ENCODE measurements at places on chromosomes 3 and 15.

GRCh38 chr15:46956881-46957280, 760.4 kb upstream of the SEMA6D start:
- no peak for DNase-seq

- peak; percentile 31 for DNase-seq
These were observed 62.1 kb downstream of the CAPN7 start for GRCh38 chr3:15268033-15268631.

DNA sequence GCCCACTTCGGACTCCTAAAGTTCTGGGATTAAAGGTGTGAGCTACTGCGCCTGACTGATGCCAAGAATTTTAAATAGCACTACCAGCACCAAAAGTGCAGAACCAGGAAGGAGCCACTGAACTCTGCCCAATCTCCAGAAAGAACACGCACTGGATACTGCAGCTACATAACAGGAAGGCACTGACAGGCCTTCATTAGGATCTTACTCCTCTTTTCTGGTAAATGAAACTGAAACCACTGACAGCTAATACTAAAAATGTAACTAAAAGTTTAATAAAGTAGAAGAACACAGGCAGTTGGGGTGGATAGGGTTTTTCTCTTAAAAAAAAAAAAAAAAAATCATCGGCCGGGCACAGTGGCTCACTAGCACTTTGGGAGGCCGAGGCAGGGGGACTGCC, 74.1 kb upstream of the CHRM5 start:
- DNase-seq: no peak

DNA sequence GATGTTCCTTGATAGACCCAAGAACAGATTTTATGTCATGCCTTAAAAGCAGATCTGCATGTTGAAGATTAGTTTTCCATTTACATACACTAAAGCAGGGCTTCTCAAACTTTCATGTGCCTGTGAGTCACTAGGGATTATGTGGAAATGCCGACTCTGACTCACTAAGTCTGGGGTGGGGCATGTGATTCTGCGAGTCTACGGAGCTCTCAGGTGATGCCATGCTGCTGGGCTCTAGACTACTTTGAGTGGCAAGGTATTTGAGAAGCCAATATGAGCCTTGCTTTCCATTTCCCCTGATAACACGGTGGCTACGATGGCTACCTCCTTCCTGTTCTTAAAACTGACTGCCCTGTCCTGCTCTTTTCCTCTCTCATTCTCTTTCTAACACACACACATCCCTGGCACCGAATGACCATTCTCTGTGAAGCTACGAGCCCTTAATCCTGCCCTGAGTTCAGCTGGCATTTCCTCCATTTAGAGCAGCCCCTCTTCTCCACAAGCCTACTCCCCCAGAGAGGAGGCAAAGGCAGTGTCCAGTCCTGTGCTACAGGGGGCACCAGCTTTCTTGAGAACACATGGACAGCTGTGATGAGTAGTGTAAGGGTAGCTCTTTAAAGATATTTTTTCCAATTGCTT, 39.7 kb upstream of the PYGO1 start:
- DNase-seq: peak; percentile 55

DNA sequence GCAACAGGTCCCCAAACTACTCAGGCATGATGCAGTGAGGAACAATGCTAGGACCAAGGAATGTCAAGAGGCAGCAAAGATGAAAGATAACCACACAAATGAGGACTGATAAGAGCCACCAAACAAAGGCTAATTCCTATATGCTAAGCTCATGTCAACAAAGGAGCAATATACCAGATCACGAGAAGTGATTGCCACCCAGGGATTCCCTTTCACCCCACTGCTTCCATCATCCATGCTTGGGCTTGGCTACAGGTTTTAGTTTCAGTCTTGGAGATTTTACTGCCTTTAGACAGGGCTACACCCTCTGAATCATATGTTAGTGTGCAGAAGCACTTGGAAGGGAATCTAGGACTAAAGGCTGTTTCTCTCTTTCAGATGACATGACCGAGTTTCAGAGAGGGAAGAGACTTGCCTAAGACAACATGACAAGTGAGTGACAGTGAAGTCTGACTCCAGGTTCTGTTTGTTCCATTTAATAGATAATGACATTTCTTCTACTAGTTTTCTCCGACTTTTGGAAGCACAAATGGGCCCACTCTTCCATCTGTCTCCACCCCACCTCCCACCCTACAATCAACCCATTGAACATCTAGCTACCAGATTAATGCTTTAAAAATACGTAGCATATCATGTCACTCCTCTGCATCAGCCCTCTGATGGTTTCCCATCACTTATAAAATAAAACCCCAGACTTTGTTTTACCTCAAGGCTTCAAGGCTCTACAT, 173.5 kb upstream of the LRRN1 start:
- no peak for DNase-seq

DNA sequence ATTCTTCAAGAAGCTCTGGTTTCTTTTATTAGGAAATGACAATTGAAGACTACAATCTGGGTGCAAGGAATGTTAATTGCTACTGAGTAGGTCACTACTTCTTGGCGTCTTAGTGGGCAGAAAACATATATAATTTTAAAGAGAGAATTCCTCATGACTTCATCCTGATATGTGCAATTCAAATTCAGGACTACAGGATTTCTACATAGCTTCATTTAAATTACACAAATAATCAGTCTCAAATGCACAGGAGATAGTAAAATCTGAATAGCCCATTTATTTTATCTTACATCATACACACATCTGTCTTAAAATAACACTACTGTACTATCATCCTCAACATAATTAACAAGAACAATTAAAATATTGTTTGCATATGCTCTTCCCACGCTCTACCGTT, 52.5 kb upstream of the GPR149 start:
- no peak for DNase-seq

DNA sequence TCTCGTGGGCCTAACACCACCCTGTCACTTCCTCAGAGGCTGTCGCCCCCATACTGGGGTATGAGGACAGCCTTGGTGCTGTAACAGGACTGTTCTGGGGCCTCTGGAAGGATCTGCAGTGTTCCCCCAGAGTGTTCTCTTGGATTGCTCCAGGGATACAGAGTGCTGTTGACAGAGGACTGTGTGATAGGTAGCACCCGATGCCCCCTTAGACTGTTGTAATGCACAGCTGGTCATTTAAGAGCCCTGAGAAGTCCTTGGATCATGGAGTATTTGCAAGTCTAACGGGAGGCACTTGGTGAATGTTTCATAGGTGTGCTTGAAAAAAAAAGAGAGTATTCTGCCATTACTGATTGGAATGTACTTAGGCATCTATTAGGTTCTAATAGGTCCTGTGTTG, 35.4 kb upstream of the UBE3A start:
- no peak for DNase-seq

GRCh38 chr3:128489927-128490649, 2.9 kb downstream of the GATA2 start:
- no peak for DNase-seq

DNA sequence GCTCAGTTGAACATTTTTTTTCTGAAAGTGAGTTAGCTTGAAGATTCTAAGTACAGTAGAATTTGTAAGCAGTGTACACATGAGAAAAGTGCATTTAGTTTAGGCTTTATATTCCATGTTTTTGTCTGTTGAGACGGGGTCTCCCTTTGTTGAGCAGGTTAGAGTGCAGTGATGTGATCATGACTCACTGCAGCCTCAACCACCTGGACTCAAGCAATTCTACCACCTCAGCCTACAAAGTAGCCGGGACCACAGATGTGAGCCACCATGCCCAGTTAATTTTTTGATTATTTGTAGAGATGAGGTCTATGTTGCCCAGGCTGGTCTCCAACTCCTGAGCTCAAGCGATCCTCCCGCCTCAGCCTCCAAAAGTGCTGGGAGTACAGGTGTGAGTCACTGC, 5.3 kb upstream of the CSNK1G1 start:
- no peak for DNase-seq

DNA sequence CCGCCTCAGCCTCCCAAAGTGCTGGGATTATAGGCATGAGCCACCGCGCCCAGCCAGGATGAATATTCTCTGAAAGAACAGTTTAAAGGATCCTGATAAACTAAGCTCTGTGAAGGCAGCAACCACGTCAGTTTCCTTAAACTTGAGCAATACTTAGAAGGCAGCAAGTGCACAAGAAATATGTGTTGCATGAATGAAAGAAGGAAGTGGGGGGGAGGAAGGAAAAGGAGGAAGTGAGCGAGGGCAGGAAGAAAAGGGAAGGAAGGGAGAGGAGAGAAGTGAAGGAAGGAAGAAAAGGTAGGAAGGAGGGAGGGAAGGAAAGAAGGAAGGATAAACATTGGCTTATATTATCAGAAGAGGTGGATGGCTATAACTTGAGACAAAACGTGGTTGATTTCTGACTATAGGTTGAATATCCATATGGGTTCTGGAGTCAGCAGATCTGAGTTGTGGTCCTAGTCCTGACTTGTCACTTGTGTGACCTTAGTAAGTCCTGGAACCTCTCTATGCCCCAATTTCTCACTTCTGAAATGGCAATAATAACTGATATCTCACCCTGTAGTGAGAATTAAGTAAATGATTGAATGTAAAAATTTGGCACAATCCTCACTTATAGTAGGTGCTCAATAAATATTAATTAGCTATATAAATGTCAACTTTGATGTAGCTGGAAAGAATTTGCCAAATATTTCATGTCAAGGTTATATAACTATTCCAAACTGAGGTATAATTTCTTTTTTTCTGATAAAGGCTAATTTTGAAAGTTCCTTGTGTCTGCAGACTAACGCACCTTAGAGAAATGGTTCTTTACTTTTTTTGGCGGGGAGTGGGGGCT, 12.0 kb upstream of the SEMA4B start:
- no peak for DNase-seq

DNA sequence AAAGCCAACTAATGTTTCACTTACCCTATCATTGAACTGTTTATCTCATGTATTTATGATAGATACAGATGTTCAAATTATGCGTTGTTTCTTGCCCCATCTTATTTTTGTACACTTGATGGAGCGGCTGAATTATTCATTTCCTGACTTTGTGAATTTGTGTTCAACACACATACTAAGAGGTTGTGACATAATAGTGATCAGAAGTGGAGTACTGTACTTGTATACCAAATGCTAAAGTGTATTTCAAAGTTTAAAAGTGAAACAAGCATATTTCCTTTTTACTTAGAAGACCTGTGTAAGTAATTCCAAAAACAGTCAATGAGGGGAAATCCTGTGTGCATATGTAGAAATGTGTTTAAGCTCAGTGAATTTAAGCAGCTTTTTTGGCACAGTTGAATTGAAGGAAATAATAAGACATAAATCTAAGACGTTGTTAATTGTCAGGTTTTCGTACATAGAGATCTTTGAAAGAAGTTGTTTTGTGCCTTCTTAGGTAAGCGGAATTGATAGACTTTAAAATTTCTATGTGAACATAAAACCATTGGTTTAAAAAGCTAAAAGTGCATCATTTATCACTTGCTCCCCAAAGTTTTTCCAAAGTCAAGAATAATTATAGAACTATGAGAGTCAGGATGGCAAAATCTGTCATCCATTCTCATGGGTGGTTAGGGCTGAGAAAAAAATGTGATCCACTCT, 1.9 kb downstream of the NFKBIZ start:
- DNase-seq: no peak

DNA sequence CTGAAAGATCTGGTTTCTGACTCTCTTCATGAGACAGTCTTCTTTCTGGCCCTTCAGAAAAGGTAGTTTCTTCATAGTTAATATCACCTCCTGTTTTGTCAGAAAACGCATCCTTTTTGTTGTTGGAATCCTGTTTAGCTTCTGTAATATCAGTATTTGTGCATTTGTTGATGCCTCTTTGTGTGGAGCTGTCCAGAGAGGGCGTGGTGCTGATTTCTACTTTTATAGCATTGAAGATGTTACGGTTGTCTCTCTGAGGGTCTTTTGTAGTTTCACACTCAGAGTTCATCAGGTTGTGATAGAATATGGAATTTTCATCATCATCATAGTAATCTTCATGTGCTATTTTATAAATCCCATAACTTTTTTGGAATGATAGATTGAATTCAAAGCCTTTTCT, 8.9 kb downstream of the GPR149 start:
- DNase-seq: no peak

- no peak for DNase-seq
These were observed 121.8 kb downstream of the SSR3 start for GRCh38 chr3:156433138-156433537.

- DNase-seq: no peak
These were observed 192.9 kb upstream of the SLITRK3 start for GRCh38 chr3:165389064-165389463.

GRCh38 chr3:171881251-171881650, 38.1 kb downstream of the TMEM212 start:
- no peak for DNase-seq

DNA sequence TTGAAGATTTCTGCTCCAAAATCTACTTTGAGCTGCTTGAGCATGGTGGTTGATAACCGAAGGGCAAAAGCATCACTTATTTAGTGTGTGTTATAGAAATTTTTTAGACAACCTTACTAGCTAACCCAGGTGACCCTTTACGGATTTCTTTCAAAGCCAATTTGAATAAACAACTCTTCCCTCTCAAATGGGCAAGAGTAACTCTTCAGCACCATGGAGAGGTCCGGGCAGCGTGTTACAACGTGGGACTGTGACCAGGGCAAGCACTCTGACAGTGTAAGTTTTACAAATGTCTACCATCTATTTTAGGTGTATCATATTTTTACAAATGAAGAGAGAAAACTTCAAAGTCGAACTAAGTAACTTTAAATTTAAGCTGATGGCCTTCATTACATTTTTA, 471.8 kb downstream of the MFSD1 start:
- no peak for DNase-seq

- DNase-seq: no peak
These were observed 64.8 kb downstream of the SAMMSON start for GRCh38 chr3:70064194-70064779.

DNA sequence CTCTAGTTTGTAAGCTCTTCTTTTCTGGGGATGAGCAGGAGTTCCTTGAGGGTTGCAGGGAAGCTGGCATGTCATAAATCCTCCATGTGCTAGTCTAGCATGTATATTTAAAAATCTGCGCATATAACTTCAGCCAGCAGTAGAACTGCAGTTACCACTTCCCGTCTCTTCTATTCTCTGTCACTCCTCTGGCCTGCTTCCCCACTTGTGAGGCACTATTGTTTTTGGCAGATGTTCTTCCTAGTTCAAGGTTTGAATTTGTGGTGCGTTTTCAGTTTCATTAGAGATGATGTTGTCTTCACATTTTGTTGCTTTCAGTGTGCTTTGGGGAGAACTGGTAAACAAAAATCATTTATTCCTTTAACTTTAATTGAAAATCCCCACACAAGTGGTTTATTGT, 169.1 kb upstream of the ZPLD1 start:
- DNase-seq: no peak

GRCh38 chr3:122299872-122300460, 25.1 kb upstream of the CSTA start:
- DNase-seq: no peak

- DNase-seq: no peak
These were observed 18.1 kb upstream of the ATP1B3 start for GRCh38 chr3:141858312-141858711.

- DNase-seq: no peak
These were observed 113.4 kb downstream of the OXNAD1 start for GRCh38 chr3:16378415-16378814.

- DNase-seq: no peak
These were observed 8.7 kb downstream of the PLS1 start for GRCh38 chr3:142604940-142605339.

GRCh38 chr3:13598926-13599886, 50.3 kb downstream of the FBLN2 start:
- DNase-seq: no peak

- DNase-seq: peak; percentile 10
These were observed 48.3 kb upstream of the TRIM42 start for GRCh38 chr3:140629357-140630137.

GRCh38 chr15:99439524-99439835, 126.3 kb upstream of the MEF2A start:
- no peak for DNase-seq

- no peak for DNase-seq
These were observed 624 bp downstream of the AKAP13 start for GRCh38 chr15:85380812-85381642.

- no peak for DNase-seq
These were observed 50.7 kb downstream of the XYLB start for GRCh38 chr3:38397320-38397719.

Data from AG04449 (cell line).